Gastroesophageal sphincter (tissue), 4 donors: ENCODE measurements at places on chromosomes 5 and 9. TPM values are rescaled to one million over a fixed set of nuclear protein-coding genes. Genes with fewer than 3 reads are reported as not detected.

The SEC24A gene
- total RNA-seq = 13.0 TPM

The ZDHHC11 gene
- 11.6 TPM for total RNA-seq

The IFNB1 gene
- total RNA-seq = not detected

The EQTN gene
- not detected for total RNA-seq

The TSSK1B gene
- total RNA-seq = not detected

The ZNF608 gene
- total RNA-seq = 31.3 TPM

The CYLC2 gene
- 0.27 TPM for total RNA-seq

The GRXCR2 gene
- not detected for total RNA-seq

The ANP32B gene
- total RNA-seq = 33.0 TPM

The PKN3 gene
- total RNA-seq = 3.2 TPM

The GCNT4 gene
- total RNA-seq = 4.0 TPM

The CRHBP gene
- total RNA-seq = 2.3 TPM

The PCDHA1 gene
- total RNA-seq = not detected

The CEL gene
- total RNA-seq = 0.62 TPM

The TMEM215 gene
- not detected for total RNA-seq

The FAM153A gene
- 1.5 TPM for total RNA-seq

The GNA14 gene
- total RNA-seq = 5.8 TPM

The SLC25A2 gene
- total RNA-seq = 3.1 TPM

The CDH18 gene
- not detected for total RNA-seq

The AGPAT2 gene
- total RNA-seq = 34.8 TPM

The TAF9 gene
- 40.9 TPM for total RNA-seq

The IFNA17 gene
- not detected for total RNA-seq

The ACSL6 gene
- total RNA-seq = 1.7 TPM

The LVRN gene
- total RNA-seq = 4.2 TPM

The PCDHGA11 gene
- total RNA-seq = 3.7 TPM

The MCC gene
- 28.7 TPM for total RNA-seq

The TICAM2 gene
- 4.7 TPM for total RNA-seq

The LCN12 gene
- total RNA-seq = not detected

The IGIP gene
- total RNA-seq = 26.0 TPM

The IL4 gene
- total RNA-seq = not detected

The C6 gene
- total RNA-seq = 2.2 TPM

The CKMT2 gene
- 33.6 TPM for total RNA-seq

The ANKRD31 gene
- 0.23 TPM for total RNA-seq

The OBP2B gene
- total RNA-seq = not detected
